Muscle of leg (tissue), 16 donors: ENCODE measurements at places on chromosomes 4 and X. TPM values are rescaled to one million over a fixed set of nuclear protein-coding genes. Genes with fewer than 3 reads are reported as not detected.

GRCh38 chr4:145805490-145805889 lies 125.5 kb downstream of the C4orf51 start:
- DNase-seq = no peak

- no peak for DNase-seq
These were observed 21.2 kb downstream of the SLC25A5 start for GRCh38 chrX:119489212-119490074.

The PRDM5 gene
- 25.3 TPM for total RNA-seq

GRCh38 chr4:9898596-9899305 lies 117.3 kb downstream of the DRD5 start:
- peak; percentile 78 for DNase-seq

- peak; percentile 88 for DNase-seq
These were observed 76.9 kb downstream of the CAMK2D start for GRCh38 chr4:113684534-113685091.

The NDUFB11 gene
- total RNA-seq = 107 TPM

GRCh38 chrX:11558972-11559371 lies 106.7 kb downstream of the ARHGAP6 start:
- no peak for DNase-seq

DNA sequence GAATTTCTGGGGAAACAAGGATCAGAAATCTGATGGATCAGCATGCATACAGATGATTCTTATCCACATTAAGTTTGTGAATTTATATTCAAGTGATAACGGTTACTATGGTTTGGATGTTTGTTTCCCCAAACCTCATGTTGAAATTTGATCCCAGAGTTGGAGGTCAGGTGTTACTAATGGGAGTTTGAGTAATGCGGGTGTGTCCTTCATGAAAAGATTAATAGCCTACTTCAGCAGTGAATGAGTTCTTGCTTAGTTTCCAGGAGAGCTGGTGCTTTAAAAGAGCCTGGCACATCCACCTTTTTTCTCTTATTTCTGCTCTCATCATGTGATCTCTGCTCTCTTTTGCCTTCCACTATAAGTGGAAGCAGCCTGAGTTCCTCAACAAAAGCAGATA lies 712.4 kb downstream of the IL1RAPL1 start:
- no peak for DNase-seq

- DNase-seq = no peak
These were observed 1146.2 kb downstream of the RPA4 start for GRCh38 chrX:98029861-98030260.

- no peak for DNase-seq
These were observed 203.3 kb upstream of the PCDH18 start for GRCh38 chr4:137735561-137736104.

DNA sequence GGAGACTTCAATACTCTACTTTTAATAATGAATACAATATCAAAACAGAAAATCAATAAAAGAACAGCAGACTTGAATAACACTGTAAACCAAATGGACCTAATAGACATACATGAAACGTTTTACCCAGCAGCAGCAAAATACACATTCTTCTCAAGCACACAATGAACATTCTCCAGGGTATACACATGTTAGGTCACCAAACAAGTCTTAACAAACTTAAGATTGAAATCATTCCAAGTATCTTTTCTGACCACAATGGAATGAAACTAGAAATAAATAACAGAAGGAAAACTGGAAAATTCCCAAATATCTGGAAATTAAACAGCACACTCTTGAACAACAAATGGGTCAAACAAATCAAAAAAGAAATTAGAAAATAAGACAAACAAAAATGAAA lies 145.0 kb upstream of the CT83 start:
- DNase-seq = peak; percentile 73

GRCh38 chr4:106502106-106502699 lies 133.6 kb upstream of the GIMD1 start:
- peak; percentile 61 for DNase-seq

The CFAP299 gene
- 0.09 TPM for total RNA-seq

- no peak for DNase-seq
These were observed 7.1 kb downstream of the CA5B start for GRCh38 chrX:15745179-15745578.

DNA sequence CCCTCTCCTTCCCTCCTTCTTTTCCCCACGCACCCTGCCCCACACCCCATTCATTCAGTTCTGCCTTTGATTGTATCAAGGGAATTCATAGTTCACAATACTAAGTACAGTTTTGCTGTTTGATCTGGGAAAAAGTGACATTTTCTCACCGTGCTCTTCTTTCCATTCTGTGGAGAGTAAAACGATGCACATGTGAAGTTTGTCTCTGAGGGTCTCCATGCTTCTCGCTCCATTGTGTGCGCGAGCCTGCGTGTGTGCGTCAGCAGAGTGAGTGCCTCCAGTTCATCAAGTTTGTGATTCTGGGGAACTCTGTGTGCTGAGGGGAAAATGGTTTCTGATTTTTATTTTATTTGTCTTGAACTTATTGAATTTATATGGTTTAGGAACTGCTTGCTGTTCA lies 1.9 kb downstream of the STK26 start:
- peak; percentile 36 for DNase-seq

DNA sequence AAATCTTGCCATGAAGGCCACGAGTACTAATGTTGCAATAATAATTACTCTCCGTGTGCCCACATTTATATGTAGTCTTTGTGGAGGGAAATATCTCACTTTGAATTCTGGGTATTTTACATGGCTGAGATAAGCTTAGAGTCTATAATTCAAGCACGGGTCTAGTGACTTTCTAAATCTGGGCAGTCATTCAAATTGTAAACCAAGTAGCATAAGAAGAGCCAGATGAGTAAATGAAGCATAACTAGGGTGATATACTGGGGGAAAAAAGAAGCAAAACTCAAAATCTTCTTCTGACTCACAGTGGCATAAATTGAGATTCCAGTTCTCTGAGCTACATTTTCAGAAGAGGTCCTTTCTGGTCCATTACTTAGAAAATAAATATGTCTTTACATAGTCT lies 53.0 kb downstream of the MAPK10 start:
- peak; percentile 61 for DNase-seq

DNA sequence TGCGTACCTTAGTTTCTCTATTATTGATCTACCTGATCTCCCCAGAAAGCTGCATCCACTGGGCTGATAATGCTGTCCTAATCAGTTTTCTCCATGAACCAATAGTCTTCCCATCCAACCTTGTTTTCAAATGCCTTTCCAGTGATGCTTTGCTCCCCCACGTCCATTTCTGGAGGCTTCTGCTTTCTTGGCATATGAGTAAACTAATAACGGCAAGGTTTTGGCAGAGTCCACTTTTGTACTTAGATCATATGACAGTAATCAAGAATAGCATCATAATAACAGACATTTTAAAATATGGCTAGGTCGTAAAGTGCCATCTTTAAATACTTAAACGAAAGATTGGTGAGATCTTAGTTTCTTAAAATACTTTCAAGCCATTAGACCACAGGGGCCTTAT lies 38.4 kb upstream of the FAM9B start:
- DNase-seq = peak; percentile 40

The LCORL gene
- total RNA-seq = 16.4 TPM

- no peak for DNase-seq
These were observed 247.5 kb downstream of the CRLF2 start for GRCh38 chrX:964831-965416.

The MAGEA10 gene
- total RNA-seq = not detected

The SRPX2 gene
- 29.7 TPM for total RNA-seq

- no peak for DNase-seq
These were observed 127.5 kb upstream of the RADX start for GRCh38 chrX:106484233-106484632.

The PAGE2 gene
- total RNA-seq = not detected

The TEX13D gene
- total RNA-seq = 0.04 TPM

GRCh38 chrX:70422851-70423341 lies at the start of gene GDPD2:
Gene GDPD2 (plus strand): TSS chrX:70423314. CDS start chrX:70424985, 1,671 bp downstream.
- peak; percentile 37 for DNase-seq

- no peak for DNase-seq
These were observed 75.2 kb downstream of the FAM53A start for GRCh38 chr4:1608821-1609500.

- no peak for DNase-seq
These were observed 23.0 kb downstream of the GAB1 start for GRCh38 chr4:143359644-143360193.

The PABPC1L2A gene
- not detected for total RNA-seq

The PDGFC gene
- total RNA-seq = 34.6 TPM

The GNRHR gene
- not detected for total RNA-seq

The GABRE gene
- 38.8 TPM for total RNA-seq

- no peak for DNase-seq
These were observed 156.6 kb downstream of the ANKRD50 start for GRCh38 chr4:124555959-124556358.

GRCh38 chr4:87853108-87853507 lies 20.3 kb downstream of the MEPE start:
- peak; percentile 75 for DNase-seq

DNA sequence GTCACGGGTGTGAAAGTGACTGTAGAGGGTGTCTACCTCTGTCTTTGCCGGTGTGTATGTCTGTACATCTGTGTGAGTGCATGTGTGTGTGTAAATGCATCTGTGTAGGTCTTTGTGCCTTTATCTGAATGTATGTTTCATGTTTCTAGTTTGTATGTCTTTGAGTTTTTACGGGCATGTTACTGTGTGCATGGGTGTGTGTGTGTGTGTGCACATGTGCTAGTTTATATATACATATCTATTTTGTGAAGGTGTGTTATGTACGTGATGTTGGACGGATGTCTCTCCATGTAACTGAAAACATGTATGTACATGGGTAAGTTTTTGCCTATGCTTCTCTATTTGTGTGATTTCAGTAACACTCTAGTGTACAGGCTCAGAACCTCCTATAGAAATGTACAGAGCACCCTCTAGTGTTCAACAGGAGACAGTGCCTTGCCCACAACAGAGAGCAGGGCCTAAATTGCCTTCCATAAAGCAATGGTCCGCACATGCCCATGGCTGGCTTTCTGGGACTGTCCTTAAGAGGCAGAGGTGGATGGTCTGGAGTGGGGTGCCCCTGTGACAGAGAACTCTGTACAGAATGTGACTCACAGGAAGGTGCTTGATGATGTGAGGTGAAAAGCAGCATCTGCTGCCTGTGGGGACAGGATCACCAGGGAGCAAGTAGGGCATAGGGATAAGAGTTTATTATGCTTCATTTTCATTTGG lies 343.5 kb downstream of the RAPGEF2 start:
- peak; percentile 86 for DNase-seq

DNA sequence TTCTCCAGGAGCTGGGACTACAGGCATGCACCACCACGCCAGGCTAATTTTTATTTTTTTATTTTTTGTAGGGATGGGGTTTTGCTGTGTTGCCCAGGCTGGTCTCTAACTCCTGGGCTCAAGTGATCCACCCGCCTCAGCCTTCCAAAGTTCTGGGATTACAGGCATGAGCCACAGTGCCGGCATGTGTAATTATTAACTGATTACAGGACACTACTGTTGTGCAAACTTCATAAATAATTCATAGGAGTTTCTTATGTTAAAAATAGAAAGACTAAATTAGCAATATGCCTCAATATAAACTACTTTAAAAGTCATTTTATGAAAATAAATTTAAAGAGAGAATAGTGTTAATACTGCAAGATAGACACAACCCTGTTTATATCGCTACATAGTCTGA lies 221.9 kb downstream of the SNCA start:
- DNase-seq = no peak

GRCh38 chr4:139017861-139018260 lies 2.3 kb downstream of the NOCT start:
- DNase-seq = no peak

DNA sequence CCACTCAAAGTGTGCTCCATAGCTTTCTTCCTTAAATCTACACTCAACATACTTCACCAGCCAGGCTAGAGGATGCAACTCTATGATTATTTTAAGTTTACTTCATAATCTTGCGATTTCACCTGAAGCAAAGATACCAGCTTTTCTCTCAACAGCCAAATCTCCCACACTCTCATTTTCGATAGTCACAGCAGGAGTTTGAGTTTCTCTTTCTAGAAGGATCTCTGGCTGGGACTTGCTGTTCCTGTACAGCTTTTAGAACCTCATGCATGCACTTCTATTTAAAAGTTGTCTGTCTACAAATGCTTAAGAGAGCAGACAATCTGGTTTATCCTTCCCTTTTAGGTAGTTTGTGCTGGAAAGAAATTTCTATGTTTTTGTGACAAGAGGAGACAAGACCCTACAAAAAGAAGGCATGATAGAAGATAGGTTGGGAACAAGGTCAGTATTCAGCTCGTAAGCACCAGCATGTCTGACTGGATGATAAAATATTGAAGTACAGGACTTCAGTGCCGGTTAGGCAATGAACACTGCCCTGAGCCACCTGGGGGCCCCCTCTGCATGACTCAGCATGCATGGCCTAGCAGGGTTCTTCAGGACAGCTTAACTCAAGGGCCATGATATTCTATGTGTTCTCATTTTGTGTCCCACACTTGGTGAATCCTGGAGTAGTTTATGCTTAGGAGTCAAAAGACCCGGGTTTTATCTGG lies 65.6 kb downstream of the ATXN3L start:
- DNase-seq = no peak

GRCh38 chrX:108270739-108271396 lies 167.4 kb downstream of the COL4A6 start:
- DNase-seq = no peak
